ENCODE measurements at places on chromosomes 2 and 18.
A peak's percentile ranks its signal among the peaks of the same experiment; 100 is the strongest.

GRCh38 chr18:59853380-59853779 is 46.4 kb upstream of the PMAIP1 start:
- no peak for DNase-seq

DNA sequence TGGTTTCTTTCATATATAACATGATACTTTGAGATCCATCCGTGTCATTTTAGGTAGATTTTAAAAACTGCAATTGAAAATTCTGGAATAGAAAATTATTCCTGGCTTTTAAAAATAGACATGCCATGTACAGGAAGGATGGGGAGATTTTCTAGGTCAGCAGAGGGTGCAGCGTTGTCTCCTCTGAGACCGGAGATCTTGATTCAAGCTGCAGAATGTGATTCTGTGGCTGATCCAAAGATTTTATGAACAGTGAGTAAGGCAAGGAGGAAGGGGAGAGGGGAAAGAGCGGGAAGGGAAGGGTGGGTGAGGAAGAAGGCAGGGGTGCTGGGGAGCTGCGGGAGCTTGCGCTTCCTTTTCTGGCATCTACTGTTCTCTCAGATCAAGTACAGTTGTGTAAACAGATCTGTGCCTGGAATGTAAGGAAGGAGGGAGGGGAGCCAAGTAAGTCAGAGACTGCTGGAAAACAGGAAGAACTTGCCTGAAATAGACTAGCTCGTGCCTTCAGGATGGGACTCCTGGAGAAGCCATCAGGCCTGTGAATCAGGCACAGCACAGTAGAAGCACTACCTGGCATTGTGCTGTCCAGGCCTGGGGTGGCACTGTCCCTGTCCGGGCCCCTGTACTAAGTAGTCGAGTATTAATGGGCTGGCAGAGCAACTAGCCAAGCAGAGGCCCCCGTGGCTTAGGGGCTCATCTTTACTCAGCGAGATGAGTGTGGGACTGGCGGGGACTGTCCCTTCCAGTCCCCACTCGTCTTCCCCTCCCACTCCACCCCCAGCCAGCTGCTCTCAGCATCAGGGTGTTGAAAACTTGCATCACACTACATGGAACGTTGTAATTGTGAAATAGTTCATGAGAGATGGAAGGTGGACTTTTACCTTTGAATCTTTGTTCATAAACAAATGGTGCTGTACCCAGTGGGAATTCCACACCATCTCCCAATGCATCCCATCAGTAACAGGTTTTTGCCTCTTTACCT is 163.5 kb downstream of the UXS1 start:
- no peak for DNase-seq

DNA sequence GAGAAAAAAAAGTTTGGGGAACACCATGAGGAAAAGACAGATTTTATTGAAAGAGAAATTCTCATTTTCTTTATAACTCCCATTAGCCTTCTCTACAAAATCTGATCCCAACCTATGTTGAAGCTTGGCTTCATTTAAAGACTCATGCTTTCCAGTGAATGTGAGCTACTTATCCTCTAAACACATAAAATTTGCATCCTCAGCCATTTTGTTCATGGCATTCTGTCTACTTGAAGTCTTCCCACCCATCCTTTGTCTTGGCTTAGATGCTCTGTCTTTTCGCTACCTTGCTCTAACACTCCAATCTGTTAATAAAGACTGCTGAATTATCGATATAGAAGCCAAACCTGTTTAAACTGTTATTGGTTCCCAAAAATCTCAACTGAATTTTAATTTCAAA is 39.3 kb downstream of the GDF7 start:
- DNase-seq = no peak

DNA sequence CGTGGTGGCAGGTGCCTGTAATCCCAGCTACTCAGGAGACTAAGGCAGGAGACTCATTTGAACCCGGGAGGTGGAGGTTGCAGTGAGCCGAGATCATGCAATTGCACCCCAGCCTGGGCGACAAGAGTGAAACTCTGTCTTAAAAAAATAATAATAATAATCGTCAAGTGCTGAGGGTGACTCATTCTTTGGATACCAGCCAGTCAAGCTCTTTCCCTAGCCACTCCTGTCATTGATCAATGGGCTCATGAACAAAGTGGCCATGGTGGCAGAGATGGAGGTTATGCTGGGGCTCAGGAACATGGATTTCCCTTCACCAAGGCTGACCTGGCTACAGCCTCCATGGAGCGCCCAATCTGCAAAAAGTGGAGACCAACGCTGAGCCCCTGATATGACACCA is 94.5 kb upstream of the HAAO start:
- no peak for DNase-seq

- DNase-seq = no peak
Measured at GRCh38 chr2:62547854-62548253, 41.9 kb upstream of the TMEM17 start.

DNA sequence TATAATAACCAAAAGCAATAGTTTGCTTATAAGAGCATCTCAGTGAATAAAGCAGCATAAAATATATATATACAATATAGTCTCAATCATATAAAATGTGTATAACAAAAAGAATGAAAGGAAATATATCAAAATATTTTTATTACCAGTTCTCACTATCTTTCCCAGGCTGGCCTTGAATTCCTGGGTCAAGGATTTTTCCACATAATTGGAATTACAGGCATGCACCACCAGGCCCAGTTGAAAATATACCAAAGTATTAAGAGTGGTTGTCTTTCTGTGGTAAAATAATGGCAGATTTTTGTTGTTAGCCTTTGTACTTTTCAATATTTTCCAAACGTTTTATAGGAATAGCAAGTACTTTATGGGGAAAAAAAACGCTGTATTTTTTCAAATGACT is 8.6 kb upstream of the TLK1 start:
- DNase-seq = no peak

DNA sequence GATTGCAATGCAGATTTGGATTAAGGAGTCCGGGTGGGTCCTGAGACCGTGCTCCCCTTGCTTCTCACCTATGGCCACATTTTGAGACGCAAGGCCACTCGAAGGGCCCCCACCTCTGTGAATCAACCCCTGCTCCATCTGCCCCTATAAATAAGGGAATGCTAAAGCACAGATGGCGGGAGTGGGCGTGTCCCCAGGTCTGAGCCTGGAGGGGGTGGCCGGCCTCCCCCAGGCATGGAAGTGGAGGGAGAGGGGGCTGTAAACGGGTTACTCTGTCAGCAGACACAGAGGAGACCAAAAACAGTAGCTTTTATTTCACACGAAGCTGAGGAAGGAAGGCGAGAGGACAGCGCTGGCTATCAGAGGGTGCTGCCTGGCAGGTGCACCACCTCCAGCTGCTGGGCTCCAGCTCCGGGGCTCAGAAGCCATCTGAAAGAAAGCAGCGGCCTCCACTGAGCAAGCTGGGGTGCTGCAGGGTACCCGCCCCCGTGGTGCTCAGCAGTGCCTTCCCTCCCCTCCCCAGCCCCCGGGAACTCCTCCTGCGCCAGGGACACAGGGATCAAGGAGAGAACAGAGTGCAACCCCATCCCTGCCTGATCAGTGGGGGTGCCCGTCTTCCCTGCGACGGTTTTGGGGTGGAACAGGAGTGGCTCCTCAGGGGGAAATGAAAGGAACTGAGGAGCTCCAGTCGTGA is 56.7 kb upstream of the RAB6C start:
- no peak for DNase-seq

GRCh38 chr2:16055848-16056580 is 115.7 kb downstream of the MYCN start:
- DNase-seq = no peak

DNA sequence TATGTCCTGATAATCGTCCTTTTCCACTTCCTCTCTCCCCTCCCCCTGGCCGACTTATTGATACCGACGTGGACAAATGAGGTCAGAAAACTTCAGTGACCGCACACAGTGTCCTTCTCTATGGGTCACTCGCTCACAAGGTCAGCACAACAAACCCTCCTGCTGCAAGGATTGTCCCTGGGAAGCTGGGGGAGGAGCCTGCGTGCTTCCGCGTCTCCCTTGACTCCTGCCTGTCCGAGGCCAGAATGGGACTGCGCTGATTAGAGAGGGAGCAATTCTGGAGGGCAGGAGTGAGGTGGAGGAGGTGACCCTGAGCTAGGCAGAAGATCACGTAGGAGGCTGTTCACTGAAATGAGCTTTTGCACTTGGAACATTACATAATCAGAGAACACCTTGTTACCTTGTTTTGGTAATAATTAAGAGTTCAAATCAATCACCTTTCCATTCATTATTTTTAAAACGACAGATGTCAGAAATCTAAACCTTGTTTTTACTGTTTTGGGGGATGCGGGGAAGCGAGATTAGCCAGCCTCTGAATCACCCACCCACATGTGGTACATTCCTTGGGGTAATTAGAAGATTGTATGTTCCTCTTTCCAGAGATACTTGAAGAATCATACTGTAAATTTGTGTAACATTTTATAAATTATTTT is 70.6 kb downstream of the CTAGE1 start:
- peak; percentile 41 for DNase-seq

DNA sequence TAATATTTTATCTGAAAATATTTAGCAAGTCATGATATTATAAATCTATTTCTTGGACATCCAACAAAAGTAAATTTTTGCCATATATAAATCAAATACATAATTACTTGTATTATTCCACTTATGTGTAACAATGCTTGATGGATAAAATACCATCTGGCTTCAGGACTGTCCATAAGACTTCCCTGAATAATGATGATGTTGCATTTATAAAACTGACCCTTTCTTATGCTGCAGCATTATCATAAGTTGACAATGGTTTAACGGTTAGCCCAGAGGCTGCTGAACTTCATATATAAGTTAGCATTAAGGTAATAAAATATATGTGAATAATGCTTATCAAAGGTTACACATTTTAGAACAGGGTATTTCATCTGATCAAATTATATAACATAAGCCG is 95.4 kb downstream of the CDH2 start:
- DNase-seq = no peak

GRCh38 chr2:62738981-62739936 is 33.7 kb downstream of the EHBP1 start:
- DNase-seq = no peak

- no peak for DNase-seq
Measured at GRCh38 chr2:206031162-206031784, 54.7 kb downstream of the INO80D start.

GRCh38 chr2:86433137-86433536 is 8.0 kb upstream of the KDM3A start:
- DNase-seq = no peak

- DNase-seq = no peak
Measured at GRCh38 chr2:119723186-119723585, 36.5 kb upstream of the PTPN4 start.
